ENCODE measurements at places on chromosomes 6 and 20.

DNA sequence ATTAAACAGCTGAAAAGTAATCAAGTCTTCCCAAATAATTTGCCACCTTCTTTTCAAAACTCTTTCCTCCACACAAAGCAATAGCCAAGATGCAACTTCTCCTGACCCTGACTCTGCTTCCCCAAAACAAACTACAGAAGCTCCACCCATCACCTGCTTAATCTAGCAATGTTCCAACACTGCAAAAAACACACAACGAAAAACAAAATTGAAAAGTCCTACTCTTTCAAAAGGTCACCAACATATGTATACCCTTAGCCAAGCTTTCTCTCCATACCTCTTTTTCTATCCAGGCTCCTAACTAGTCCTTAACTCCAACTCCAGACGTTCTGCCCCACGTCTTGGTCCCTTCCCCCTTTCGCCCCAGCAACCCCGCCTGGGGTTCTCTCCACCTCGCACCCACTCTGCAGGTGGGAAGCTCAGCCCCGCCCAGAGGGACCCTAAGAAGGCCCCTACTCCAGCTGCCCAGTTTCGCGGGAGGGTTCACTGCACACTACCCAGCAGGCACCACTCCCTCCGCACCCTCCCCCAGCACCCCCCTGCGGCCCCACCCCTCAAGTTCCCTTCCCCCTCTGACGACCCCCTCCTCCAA lies 717 bp downstream of the CSNK2A1 start:
- no peak for DNase-seq

GRCh38 chr20:37194621-37195417 lies 15.5 kb upstream of the MROH8 start:
- DNase-seq: no peak

- DNase-seq: no peak
Observed at GRCh38 chr6:160279850-160280249, 21.2 kb upstream of the SLC22A2 start.

GRCh38 chr6:81228912-81229555 lies 523.4 kb downstream of the TENT5A start:
- DNase-seq: no peak

GRCh38 chr20:58150772-58151171 lies 77.7 kb downstream of the ANKRD60 start:
- no peak for DNase-seq

DNA sequence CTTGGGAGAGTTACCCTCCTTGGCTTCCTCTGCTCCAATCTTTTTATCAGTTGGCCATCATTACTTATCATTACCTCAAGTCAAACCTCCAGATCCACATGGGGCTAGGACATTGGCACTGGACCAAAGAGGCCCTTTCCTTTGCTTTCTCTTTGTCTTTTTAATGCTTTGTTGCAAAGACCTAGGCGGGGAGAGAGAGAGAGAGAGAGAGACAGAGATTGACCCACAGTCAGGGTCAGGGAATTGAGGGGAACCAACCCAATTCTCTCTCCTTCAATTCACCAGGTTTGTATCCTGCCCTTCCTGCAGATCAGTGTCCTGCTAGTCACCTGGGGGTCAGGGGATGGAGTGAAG lies 3.5 kb upstream of the VEGFA start:
- no peak for DNase-seq

GRCh38 chr6:154916857-154917256 lies 78.3 kb upstream of the TIAM2 start:
- no peak for DNase-seq

GRCh38 chr6:111114087-111114443 lies 26.8 kb downstream of the SLC16A10 start:
- DNase-seq: no peak

- DNase-seq: peak; percentile 2
Observed at GRCh38 chr6:114747995-114748625, 405.3 kb upstream of the HS3ST5 start.

GRCh38 chr6:9914951-9915350 lies 499.9 kb downstream of the TFAP2A start:
- no peak for DNase-seq

GRCh38 chr6:139369568-139370282 lies 4.7 kb downstream of the CITED2 start:
- DNase-seq: no peak

GRCh38 chr6:128230267-128230989 lies 290.0 kb downstream of the PTPRK start:
- DNase-seq: no peak

GRCh38 chr6:125831659-125832058 lies 40.9 kb downstream of the NCOA7 start:
- DNase-seq: no peak

DNA sequence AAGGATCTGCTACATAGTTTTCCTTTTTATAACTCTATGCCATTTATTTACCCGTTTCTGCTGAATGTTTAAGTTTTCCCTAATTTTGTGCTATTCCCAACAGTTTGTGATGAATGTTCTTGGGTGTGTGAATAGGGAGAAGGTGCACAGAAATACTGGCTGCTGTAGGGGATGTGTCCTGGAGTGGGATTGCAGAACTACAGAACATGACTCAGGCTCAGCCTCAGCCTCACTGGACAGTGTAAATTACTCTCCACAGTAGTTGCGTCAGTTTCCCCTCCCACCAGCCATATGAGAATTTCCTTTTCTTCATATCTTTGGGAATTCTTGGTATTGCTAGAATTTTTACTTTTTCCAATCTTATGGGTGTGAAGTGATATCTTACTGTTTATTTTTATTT lies 57.0 kb downstream of the SLX4IP start:
- DNase-seq: no peak

- DNase-seq: no peak
Observed at GRCh38 chr20:57251344-57251743, 15.1 kb downstream of the BMP7 start.

- no peak for DNase-seq
Observed at GRCh38 chr6:44779130-44779826, 391.8 kb downstream of the CDC5L start.

GRCh38 chr20:63214514-63214913 lies 1.4 kb downstream of the YTHDF1 start:
- no peak for DNase-seq

DNA sequence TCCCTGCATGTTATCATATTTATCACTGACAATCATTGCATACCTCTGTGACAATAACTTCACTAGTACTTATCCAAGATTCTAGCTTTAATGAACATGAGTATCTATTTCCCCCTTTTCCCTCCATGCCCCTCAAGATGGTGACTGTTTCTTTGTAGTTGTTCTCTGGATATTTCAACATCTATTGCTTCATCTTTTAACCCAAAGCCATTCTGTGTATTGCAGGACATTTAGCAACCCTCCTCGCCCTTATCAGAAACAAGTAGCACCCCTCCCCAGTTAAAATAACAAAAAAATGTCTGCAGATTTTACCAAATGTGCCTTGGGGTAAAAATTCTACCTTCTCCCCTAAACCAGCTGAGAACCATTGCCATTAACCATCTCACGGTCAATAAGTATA lies 979.8 kb upstream of the MANEA start:
- no peak for DNase-seq

- DNase-seq: no peak
Observed at GRCh38 chr6:33008944-33009861, at the start of gene HLA-DOA. Gene HLA-DOA, minus strand, starts transcription at chr6:33009591.

GRCh38 chr20:5297280-5298004 lies 19.3 kb downstream of the PROKR2 start:
- DNase-seq: no peak

DNA sequence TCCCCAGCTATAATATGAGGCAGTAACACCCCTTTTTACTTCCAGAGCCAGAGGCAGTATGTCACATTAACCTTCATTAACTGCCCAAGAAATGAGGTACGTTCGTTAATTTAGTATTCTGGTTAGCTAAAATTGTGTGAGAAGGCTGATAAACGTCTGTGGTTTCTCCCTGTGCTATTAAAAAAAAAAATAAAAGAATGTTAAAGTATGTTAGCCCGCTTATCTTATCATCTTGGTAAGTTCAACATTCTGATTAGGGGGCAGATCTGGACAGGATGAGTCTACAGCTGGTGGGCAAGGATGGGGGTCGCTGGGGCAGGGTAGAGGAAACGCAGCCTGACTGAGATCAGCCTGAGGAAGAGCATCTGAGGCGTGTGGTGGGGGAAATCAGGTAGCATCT lies 154.0 kb downstream of the PRL start:
- no peak for DNase-seq

DNA sequence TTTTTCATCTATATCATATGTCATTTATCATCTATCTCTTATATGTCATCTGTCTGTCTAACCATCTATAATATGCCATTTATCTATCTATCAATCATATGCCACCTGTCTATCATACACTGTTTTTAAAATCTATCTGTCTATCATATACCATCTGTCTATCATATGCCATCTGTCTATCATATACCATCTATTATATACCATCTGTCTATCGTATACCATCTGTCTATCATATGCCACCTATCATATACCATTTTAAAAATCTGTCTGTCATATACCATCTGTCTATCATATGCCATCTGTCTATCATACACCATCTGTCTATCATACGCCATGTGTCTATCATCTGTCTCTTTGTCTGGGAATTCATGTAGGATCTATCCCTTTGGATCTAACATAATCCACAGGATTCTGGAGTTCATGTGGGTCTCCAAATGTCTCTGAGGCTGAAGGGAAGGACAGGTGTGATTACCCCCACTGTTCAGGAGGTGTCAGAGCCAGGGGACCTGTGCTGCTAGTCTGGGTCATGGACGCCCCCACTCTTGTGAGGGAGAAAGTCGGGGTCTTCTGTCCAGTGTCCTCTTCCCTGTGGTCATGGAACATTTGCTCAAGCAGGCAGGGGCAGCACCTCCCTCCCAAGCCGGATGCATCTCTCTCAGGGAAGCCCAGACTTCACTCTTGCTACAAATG lies 36.9 kb upstream of the FRMD1 start:
- no peak for DNase-seq

DNA sequence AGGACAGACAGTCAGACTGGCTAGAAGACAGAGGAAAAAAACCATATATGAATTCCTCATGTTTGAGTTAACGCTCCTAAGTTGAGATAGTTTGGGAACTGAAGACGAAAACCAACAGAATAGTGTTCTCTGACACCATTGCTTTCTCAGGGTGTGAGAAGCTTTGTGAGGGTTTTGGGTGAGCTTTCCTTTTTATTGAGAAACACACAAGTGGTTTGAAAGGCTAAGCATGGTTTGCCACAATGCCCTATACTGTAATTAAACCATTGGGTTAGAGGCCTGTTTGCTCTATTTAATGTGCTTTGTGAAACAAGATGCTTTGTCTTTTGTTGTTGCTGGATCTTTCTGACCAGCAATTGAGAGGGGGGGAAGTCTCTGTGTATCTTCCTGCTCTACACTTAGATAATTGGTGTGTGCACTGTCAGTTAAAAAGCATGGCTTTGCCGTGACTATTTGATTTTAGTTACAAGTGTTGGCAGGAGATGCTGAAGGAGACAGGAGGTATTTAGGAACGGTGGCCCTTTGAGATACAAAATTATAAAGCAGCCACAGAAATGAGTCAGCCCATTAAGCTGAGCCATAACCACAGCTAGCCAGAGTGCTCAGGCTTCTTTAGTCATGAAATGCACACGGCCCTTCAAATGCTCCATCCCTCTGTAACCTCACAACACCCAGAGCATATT lies 273.0 kb upstream of the PREP start:
- DNase-seq: no peak

GRCh38 chr6:46265373-46265772 lies 94.6 kb upstream of the ENPP5 start:
- no peak for DNase-seq

GRCh38 chr6:84193114-84193708 lies 34.2 kb downstream of the CEP162 start:
- peak; percentile 35 for DNase-seq

DNA sequence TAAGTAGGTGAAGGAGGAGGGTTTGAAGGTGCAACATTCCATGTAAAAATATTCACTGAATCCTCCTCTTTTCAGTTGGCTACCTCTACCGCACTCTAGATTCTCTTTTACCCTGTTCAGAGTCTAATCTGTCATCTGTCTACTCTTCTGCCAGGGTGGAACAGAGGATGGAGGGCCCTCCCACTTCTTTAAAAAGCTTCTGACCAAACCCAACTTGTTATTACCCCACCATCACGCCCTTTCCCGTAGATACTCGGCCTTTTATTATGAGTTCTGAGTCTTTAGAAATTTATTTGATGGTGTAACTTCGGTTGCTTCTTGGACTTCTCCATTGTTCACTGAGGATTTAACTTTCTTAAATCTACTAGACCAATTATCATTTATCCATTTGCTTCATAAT lies 11.7 kb downstream of the STX11 start:
- DNase-seq: no peak

DNA sequence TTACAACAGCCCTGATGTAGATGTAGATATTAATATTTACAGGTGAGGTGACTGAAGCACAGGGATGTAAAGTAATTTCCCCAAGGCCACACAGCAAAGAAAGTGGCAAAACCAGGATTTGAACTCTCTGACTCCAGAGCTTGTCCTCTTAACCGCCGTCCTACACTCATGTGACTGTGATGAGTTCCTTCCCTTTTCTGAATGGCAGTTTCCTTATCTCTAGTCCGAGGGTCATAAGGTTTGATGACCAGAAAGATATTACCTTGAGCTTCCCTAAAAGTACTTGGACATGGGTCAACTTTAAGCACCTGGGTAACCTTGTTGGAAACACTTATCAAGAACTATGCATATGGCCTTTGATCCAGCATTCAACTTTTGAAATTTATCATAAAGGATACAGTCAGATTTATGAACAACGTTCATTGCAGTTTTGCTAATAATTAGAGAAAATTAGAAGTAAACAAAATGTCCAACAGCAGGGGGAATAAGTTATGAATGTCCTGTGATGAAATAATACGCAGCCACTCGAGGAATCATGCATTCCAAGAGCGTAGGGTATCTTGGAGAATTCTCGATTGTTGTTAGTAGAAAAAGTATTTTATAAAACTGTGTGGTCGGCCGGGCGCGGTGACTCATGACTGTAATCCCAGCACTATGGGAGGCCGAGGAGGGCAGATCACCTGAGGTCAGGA lies 2.3 kb upstream of the TLDC2 start:
- DNase-seq: no peak
